ENCODE measurements at places on chromosomes 2 and 18.

GRCh38 chr2:75605770-75606529 is 40.6 kb upstream of the MRPL19 start:
- DNase-seq = no peak

DNA sequence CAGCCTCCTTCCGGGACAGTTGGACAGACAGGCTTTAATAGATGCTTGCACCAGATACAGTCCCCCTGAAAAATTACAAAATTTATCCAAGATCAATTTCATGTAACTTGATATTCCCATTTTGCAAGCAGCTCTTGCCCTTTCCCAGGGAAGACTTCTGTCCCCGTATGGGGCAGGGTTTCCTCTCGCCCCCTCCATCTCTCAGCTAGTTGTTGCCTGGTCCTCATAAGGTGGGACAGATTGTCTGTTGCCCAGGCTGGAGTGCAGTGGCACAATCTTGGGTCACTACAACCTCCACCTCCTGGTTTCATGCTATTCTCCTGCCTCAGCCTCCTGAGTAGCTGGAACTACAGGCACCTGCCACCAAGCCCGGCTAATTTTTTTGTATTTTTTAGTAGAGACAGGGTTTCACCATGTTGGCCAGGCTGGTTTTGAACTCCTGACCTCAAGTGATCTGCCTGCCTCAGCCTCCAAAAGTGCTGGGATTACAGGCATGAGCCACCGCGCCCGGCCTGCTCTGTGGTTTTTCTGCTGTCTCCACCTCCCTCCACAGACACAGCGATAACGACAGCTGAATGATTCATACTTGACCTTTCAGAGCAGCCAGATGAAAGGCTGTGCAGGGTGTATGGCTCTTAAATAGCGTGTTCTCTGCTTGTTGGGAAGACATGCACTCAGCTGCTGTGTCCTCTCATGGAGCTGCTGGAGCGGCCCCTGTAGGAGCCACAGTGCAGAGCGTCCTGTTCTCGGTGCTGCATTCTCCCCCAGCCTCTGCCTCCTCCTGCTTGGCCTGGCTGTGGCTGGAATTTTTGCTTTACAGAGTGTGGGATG is 61.4 kb downstream of the TTC39C start:
- peak; percentile 38 for DNase-seq

- DNase-seq = no peak
Measured at GRCh38 chr18:58515175-58515775, 113.6 kb downstream of the ALPK2 start.

DNA sequence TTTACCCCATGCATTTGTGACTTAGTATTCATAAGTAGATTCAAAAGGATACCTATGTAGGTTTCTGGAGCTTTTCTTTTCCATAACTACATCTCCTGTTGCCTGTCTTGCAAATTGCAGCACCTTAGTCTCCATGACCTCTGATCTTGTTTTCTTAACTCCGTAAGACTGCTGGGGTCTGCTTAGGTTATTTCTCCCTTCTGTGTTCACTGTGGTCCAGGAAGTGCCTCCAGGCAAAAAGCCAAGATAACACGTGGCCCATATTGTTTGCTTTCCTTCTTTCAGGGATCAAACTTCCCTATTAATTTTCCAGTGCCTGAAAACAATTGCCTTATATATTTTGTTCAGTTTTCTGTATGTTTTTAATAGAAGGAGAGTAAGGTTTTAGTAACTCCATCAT is 86.4 kb downstream of the GCA start:
- no peak for DNase-seq

GRCh38 chr2:11056614-11057013 is 98.7 kb upstream of the SLC66A3 start:
- no peak for DNase-seq

DNA sequence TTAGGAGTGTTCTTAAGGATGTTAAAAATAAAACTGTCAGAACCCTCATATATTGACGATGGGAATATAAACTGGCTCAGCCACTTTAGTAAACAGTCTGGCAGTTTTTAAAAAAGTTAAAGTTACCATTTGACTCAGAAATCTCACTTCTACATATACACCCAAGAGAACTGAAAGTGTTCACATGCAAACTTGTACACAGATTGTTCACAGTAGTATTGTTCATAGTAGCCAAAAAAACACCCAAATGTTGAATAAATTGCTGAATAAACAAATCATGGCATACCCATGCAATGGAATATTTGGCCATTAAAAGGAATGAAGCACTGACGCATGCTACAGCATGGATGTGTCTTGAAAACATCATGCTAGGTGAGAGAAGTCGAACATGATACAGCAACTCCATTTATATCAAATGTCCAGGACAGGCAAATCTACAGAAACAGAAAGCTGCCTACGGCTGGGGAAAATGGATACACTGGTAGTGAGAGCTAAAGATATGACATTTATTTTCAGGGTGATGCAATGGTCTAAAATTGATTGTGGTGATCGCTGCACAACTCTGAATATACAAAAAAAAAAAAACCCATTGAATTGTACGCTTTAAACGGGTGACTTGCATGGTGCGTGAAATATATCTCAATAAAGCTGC is 10.1 kb downstream of the RPL31 start:
- no peak for DNase-seq

- no peak for DNase-seq
Measured at GRCh38 chr2:207265869-207266268, 100.1 kb upstream of the KLF7 start.

GRCh38 chr2:222017252-222017850 is 281.4 kb downstream of the PAX3 start:
- no peak for DNase-seq

DNA sequence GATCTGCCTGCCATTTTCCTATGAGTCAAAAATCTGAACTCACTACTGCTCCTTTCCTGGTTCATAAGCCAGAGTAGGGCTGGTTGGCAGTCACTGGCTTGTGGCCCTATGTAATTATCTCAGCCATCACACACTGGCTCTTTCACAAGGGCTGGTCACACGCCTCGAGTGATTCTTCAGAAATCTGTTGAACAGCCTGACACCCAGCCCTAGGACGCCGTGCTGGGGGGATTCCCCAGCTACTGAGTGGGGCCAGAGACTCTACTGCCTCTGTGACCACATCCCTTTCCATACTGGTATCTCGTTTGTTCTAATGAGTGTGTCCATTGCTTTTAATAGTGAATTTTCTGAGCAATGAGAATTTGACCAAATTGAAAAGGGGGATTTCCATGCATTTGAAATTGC is 45.8 kb upstream of the RBM44 start:
- DNase-seq = peak; percentile 51

DNA sequence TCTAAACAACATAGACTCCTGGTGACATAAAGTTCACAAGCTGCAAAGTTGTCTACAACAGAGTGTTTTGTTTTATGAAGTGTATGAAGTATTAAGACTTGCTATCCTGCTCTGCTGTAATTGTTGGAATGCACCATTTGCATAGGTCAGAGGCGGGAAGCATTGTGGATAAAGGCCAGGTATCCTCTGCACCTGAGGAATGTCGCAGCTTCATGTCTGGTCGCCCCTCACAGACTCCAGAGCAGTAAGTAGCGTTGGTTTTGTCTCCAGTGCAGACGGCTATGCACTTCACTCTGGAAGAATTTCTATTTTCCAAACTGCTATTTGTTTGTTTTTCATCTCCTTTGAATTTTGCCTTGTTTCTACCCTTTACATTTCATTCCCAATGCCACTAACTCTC is 63.1 kb downstream of the UNC80 start:
- DNase-seq = no peak

DNA sequence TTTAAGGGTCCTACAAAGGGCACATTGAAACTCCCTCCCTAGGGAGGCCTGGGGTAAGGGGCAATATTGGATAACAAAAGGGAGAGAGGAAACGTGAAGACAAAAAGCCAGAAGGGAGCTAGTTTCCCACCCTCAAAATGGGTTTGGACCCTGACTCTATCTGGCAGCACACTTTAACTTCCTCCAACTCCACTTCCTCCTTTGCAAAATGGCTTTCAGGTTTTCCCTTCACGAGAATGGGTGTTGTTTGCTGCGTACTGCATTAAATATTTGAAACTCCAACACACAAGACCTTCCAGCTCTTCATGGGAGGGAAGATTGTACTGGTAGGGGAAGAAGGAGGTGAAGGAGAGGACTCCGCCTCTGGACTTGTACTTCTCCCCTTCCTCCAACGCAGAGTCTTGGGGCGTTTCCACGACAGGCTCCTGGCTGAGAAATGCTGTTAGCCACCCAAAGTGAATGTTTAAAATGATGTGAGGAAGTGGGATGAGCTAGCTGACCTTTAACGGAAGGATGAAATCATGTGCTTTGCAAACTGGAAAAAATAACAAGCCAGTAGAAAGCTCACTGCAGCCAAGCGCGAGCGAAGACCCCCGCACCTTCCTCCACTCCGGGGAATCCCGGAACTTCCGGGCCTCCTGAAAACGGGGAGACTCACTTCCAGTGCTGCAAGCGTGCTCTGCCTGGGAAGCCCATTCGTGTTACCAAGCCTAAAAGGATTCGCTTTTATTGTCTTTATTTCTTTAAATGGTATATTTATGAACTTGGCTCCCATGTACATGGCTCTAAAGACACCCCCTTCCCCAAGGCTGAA is 85.6 kb downstream of the VIT start:
- no peak for DNase-seq

GRCh38 chr2:64807417-64807816 is 153.7 kb upstream of the SERTAD2 start:
- DNase-seq = no peak

DNA sequence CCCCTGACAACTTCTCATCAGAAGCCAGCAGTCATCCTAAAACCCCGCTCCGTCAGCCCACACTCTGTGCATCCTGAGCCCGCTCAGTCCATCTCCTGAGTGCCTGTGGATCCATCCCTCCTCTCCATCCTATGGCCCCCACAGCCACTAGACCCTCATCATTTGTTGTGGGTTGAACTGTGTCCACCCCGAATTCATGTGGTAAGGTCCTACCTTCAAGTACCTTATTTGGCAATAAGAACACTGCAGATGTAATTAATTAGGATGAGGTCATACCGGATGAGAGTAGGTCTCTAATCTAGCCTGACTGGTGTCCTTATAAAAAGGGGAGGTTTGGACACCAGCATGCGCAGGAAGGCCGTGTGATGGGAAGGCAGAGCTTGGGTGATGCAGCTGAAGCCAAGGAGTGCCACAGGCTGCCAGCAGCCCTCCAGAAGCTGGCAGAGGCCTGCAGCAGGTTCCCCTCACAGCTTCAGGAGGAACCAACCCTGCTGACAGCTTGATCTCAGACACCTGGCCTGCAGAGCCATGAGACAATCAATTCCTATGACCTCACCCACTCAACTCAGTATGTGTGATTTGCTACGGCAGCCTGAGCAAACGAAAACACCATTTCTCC is 192.4 kb downstream of the ZBTB7C start:
- no peak for DNase-seq

GRCh38 chr2:221562226-221562625 is 9.9 kb downstream of the EPHA4 start:
- no peak for DNase-seq

DNA sequence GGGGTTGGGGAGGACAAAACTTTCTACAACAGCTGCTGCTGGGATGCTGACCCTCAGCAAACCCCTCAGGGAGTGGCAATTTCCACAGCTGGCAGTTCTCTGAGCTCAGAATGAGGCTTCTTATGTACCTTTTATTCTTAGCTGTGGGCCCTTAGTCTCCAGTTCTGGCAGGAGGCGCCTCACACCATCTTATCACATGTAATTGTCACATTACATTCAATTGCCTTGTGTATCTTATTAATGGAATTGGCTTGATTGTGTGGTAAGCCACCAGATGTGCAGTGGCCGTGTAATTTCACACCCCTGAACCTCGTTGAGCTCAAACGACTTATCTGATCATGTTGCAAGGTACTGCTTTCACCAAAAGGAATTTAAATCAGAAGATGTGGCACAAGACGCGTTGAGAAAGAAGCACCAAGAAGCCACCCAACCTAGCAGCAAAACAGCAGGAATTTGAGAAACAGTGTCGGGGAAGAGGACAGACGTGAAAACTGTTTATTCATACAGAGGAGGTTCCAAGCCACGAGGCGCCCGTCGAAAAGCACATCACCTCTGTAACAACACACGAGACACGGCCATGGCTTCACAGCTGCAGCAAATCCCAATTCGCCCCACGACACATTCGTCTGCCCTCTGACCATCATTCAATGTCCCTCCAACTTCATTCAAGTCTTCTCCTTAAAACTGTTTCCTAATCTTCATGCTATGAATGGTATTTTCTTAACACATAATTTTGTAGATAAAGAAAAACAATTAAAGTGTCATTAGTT is 53.6 kb upstream of the LPIN2 start:
- DNase-seq = peak; percentile 16

DNA sequence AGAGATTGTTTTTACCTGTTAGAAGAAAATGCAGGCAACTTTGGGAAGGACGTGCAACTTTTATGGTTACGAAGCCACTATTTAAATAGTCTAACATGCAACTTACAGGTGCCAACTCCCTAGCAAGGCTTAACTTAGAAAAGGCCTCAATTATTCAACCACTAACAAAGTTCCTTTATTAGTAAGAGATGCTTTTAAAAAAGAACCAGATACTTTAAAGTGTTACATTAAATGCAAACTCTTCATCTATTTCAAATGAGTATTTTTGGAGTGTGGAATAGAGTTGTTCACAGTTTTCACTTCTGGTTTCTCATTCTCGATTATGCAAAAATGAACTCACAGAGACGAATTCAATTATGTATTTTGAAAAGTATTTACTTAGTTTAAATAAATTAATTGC is 51.7 kb downstream of the PELI1 start:
- DNase-seq = no peak

- DNase-seq = no peak
Measured at GRCh38 chr2:85682378-85682777, 11.8 kb upstream of the GNLY start.

DNA sequence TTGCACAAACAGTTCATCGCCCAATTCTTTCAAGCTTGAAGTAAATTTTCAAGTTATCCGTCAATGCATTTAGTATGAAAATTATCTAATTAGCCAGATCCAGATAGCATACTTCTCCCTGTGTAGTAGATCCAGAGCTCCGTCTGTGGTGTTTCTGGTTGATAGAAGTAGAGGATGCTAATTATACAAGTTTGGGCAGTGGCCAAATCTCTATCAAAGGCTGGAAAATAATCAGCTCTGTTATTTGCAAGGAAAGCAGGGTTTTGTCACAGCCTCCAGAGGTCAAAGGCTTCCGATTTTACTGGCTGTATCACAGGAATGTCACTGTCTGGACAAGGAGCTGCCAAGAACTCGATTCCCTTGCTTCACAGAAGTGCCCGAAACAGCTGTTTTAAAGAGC is 28.6 kb downstream of the LRRC30 start:
- no peak for DNase-seq

- DNase-seq = peak; percentile 80
Measured at GRCh38 chr2:218733171-218734021, 22.8 kb downstream of the TTLL4 start.

GRCh38 chr2:63663013-63663864 is 74.5 kb downstream of the MDH1 start:
- DNase-seq = no peak

- no peak for DNase-seq
Measured at GRCh38 chr2:45627911-45628310, 16.8 kb upstream of the SRBD1 start.

GRCh38 chr2:68736086-68736485 is 1.5 kb downstream of the ARHGAP25 start:
- no peak for DNase-seq

GRCh38 chr2:156476021-156476849 is 40.1 kb downstream of the GPD2 start:
- DNase-seq = no peak

Measured in CD4-positive, alpha-beta T cell treated with Interleukin-4 for 1 hour (primary cell).